ENCODE measurements at places on chromosomes 12 and 14.
A peak's percentile ranks its signal among the peaks of the same experiment; 100 is the strongest.

DNA sequence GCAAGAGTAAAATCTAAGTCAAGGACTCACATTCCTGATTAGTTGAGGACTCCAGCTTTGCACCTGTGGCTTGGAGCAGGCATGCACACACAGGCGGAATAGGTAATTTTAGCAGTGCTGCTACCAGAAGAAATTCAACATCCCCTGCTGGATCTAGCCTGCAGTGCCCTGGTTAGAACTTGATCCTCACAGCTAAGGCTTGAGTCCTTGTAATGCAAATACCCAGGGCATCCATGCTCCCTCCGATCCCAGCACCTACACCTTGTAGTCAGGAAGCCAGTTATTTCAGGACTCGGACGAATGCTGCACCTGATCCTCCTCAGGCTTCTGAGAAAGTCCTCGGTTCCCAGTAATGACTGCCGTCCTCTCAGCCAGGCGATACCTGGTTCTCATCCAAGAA lies 309.0 kb upstream of the AMIGO2 start:
- DNase-seq: no peak

DNA sequence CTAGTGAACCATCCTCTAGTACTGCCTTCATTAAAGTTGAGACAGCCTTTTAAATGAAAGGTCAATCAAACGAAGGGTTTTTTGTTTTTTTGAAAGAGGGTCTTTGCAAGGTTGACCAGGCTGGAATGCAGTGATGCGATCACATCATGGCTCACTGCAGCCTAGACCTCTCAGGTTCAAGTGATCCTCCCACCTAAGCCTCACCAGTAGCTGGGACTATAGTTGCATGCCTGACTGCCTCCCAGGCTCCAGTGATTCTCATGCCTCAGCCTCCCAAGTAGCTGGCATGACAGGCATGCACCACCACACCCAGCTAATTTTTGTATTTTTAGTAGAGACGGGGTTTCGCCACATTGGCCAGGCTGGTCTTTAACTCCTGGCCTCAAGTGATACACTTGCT lies 114.6 kb upstream of the SINHCAF start:
- no peak for DNase-seq

- no peak for DNase-seq
Measured at GRCh38 chr14:29937116-29937515, 9.5 kb upstream of the PRKD1 start.

GRCh38 chr14:77375164-77375950 lies 1.5 kb downstream of the TMED8 start:
- no peak for DNase-seq

DNA sequence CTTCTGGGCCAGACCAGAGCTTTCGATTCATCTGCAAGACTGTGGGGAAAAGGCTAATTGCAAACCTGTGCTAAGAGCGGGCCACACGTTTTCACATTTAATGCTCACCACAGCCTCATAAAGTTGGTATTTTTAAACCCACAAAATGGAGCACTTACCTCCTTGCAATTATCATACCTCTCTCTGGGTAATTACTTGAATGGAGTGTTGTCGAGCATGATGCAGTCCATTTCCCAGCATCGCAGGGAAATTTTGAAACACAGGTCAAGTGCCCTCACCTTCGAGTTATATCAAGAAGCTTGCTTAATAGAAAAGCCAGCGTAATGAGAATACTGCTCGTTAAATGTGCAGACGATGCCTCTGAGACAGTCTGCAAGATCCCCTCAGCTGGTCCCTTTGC lies 8.8 kb upstream of the IFI27L2 start:
- DNase-seq: no peak

GRCh38 chr14:94850309-94851211 lies 80.6 kb upstream of the GSC start:
- no peak for DNase-seq

DNA sequence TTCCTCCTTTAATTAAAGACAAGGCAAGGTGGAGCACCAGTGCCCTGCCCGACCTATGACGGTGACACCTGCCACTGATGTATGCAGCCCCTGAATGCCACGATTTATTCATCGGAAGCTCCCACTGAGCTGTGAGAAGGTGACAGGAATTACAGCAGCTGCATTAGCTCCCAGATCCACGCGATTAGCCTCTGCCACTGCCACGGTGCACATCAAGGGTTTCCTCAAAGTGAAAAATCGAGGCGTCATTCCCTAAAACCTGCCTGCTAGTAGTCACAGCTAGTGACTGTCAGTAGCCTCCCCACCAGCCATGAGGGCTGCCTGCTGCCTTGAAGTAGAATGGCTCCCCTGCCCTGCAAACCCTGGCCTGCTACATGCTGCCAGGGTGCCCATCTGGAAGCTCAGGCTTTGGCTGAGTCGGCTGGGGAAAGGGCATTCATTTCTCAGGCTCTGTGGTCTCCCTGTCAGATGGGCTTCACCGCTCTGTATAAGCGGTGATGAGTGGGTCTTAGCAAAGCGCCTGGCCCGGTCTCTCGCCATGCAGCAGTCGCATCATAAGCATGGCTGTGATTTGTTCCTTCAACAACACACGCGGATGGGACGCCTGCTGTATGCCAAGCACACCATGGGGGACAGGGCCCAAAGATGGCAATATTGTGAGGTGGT lies 8.2 kb upstream of the BCL11B start:
- no peak for DNase-seq

- peak; percentile 3 for DNase-seq
Measured at GRCh38 chr12:77133566-77133965, 68.2 kb upstream of the E2F7 start.

DNA sequence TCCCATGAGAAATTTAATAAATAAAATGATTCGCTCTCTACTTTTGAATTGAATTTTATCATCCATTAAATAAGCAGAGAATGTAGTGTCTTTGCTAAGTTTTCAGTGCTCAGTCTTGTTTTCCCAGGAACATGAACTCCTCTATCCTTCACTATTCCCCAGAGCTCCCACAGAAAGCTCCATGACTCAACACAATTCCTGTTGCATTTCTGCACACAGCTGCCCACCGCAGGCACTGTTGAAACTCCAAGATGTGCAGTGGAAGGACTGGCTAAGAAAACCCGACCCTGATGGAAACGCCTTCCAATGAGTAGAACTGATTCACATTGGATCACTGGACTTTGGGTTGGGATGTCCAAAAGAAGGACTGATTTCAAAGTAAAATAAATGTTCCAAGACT lies 202.4 kb upstream of the AMIGO2 start:
- no peak for DNase-seq

DNA sequence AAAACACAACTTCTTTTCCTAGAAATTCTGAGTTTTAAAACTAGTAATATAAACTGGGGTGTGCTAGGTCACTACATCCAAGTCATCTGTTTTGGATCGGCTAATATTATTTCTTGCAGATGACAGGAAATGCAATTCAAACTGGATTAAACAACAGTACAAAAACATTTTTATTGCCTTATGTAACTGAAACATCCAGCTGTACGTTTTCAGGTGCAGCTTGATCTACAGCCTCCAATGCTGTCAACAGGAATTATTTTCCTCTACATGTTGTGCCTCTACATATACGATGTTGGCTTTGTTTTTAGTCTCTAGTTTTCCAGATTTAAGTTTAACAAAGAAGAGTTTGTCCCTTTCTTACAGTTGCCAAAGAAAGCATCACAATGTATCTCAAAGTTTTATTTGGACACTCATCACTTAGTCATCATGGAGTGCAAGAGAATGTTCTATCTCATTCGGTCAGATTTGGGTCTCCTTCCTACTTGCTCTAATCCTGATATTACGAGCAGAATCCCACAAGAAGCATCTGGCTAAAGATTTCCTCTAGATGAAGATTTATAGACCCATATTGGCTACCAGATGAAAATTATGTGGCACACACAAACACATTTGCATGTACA lies 326.7 kb downstream of the SLC6A15 start:
- DNase-seq: no peak

DNA sequence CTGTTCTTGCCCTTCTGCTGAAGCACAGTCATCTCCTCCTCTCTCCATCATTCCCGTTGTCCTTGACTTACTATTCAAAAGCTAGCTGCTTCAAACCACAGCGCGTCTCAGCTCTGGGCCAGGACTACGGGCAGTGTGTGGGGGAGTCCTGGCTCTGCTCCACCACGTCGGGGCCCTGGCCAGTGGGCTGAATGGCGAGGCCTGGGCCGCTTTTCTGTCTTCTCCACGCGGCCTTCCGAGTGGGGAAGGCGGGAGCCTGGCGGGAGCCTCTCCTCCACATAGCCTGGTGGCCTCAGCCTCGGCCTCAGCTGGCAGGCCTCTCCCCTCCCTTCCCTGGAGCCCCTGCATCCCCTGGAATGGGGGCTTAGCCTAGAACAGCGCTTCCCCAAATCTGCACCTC lies 16.5 kb downstream of the ANKRD9 start:
- DNase-seq: no peak

DNA sequence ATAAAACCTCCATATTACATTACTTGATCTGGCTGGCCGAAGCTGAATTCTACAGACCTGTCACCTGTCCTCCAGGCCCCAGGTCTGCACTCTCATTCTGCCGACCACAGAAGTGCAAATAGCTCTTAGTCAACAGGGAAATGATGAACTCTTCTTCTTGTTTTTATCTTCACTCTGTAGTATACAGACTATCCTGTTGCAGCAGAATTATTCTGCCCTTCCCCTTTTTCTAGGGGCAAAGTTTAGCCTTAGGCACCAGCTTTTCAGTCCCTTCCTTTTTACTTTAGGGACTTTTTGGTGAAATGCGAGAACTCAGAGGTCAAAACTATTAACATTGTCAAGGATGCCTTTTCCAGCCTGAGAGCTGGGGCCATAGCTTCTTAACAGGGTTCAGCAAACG lies 229.6 kb upstream of the EGLN3 start:
- peak; percentile 16 for DNase-seq

- DNase-seq: no peak
Measured at GRCh38 chr12:61758661-61759060, 501.5 kb upstream of the USP15 start.

DNA sequence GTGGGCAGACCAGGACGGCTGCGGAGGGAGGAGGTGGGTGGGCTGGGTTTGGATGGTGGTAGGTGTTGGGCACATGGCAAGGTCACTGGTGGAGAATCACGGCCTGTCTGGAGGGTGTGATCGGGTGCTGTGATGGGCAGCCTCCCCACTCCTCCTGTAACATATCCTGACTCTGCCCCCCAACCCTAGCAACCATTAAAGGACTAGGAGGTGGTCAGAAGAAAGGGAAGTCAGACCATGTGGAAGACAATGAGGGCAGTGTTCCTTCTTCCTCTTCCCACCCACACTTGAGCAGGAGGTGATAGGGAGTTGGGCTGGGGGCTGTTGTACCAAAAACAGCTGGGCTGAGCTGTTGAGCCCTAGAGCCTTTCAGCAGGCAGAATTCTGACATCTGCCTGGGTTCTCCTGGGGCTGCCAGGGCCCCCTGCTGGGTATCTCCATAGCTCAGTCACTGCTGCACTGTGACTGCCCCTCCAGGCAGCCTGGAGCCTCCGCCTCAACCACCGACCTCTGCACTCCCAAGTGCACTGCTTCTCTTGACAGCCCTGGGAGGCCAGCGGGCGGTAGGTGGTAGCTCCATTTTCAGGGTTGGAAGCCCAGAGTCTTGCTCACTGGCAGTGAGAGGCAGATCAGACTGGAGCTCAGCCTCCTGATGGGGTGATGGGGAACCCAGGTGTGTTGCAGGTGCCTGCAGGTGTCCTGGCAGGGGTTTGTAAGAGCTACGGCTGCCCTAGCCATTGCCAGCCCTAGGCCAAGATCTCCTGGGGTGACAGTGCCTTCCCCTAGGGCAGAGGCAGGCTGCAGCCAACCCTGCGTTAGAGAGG lies 15.4 kb downstream of the VASH1 start:
- no peak for DNase-seq

DNA sequence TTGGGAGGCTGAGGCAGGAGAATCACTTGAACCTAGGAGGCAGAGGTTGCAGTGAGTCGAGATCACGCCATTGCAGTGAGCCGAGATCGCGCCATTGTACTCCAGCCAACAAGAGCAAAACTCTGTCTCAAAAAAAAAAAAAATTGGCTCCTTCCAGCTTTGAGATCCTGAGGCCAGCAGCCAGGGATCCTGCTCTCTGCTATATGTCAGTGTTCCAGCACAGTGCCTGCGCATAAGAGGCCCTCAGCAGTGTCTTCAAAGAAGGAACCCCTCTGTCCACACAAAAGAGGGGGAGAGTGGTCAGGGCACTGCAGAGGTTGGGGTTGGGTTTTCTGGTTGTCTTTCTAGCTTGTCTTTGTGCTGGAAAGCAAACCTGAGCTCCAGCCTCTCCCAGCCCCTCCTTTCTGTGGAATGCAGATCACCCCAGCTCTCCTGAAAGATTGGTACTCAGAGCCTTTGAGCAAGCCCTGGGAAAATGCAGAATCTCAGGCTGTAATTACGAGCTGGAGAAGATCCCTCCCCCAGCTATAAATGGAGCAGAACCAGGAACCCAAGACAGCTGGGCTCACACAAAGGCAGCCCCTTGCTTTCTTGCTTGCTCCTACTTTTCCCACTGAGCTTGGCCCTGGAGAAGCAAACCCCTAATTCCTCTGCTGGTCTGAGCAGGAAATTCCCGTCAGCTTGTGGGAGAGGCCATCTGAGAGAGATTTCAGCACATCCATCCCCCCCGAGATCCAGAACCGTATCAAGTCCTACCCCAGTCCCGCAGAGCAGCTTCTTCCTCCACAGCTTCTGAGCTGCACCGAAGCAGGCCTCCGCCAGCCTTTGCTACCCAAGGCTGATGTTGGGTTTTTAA lies 205.7 kb downstream of the ZFP36L1 start:
- DNase-seq: no peak

DNA sequence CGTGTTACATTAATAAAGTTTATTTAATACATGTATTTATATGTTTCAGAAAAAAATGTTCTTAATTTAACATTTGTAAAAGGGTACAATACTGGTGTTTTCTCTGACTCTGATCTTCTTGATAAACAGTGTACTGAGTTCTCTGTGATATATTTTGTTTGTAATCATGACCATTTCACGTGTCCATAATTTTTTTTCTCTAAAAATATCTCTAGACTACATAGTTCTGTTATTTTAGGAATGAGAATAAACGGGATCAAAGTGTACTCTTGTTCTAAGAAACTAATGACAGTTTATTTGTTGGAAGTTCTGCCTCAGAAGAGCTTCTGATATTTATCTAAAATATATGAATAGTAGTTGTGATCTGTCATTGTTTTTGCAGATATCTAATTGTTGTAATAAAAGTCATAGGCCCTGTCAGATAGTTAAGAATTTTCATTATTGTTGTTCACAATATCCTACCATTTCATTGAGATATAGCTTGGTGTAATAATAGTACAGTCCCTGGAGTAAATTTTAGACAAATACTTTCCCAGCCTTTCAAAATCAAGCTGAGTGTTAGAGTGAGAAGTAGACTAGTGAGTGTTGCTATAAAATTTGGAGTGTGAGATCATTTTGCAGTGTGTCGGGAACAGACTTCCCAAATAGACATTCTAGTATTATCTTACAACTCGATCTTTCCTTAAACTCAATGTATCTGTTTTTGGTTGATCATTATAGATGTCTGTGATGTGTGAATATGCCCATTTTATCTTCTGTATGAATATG lies 86.2 kb downstream of the ERC1 start:
- DNase-seq: no peak

GRCh38 chr14:65369560-65369959 lies 43.0 kb upstream of the FUT8 start:
- no peak for DNase-seq

GRCh38 chr14:54138024-54138353 lies 181.4 kb upstream of the BMP4 start:
- DNase-seq: no peak

GRCh38 chr12:116442946-116443345 lies 116.2 kb upstream of the MAP1LC3B2 start:
- no peak for DNase-seq
